NCI-H2081 (cell line): ENCODE measurements at places on chromosomes 2 and 18.
A peak's percentile ranks its signal among the peaks of the same experiment; 100 is the strongest.

DNA sequence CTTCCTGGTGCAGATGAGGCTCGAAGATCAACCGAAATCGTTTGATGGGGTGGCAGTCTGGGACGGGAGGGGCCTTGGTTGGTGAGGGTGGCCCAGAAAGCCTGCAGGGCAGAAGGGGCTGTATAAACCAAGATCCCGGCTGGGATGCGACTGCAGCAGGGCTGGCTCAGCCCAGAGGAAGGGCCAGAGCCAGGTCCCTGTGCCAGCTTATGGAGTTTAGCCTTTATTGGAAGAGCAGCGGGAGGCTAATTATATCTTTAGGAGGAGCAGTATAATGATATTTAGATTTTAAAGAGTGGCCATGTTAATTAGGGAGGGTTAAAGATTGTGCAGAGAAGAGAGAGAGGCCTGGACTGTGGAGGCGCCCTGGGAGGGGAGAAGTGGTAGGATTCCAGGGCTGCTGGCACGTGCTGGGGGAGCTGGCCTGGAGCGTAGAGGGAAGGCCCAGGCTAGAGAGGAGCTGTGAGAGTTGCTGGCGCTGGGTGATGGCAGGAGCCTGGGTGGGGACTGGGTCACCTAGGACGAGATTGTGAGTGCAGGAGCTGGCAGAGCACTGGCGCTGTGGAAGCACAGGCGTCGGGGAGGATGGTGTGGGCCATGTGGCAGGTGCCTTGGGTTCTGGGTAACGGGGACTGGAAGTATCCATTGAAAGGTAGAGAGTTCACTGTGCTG is 25.1 kb downstream of the TRAF3IP1 start:
- DNase-seq: peak; percentile 73

DNA sequence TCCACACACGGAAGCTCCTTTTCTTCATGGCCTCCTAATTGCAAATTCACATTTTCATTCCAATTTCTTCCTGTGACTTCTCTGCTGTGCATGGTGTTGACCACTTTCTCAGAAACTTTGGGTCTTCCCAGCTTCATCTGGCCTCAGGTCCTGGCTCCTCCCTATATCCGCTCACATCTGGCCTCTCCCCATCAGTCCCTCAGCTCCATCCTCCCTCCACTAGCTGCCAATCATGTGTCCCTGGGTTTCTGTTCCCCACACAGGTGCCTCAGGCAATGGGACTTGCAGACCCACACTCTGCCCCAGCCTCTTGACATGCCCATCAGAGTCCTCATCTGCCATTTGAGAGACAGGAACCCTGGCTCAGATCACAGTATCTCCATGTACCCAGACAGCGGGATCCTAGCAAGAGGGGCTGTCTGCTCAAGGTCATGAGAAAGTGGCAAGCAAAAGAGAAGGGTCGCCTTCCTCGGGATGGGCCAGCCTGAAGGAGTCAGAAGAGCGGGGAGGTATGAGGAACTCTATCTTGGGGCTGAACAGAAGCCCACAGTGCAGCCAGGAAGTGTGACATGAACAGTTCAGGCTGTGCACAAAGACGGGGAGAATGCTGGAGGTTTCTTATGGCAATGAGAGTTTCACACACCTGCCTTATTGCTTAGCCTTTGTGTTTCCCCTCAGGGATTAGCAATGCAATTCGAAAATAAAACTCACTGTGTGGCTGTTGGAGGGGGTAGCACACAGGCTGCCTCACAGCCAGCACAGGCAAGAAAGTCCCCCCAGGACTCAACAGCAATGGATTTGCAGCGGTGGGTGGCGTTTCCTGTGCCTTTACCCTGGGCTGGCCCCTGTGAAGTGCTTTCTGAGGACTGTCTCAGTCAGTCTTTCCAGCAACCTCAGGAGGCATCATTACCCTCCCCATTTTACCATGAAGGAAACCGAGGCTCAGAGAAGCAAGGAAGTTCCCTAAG is 69.5 kb downstream of the COPS8 start:
- no peak for DNase-seq

- DNase-seq: no peak
Measured at GRCh38 chr2:98829581-98830270, 98.8 kb upstream of the MGAT4A start.

DNA sequence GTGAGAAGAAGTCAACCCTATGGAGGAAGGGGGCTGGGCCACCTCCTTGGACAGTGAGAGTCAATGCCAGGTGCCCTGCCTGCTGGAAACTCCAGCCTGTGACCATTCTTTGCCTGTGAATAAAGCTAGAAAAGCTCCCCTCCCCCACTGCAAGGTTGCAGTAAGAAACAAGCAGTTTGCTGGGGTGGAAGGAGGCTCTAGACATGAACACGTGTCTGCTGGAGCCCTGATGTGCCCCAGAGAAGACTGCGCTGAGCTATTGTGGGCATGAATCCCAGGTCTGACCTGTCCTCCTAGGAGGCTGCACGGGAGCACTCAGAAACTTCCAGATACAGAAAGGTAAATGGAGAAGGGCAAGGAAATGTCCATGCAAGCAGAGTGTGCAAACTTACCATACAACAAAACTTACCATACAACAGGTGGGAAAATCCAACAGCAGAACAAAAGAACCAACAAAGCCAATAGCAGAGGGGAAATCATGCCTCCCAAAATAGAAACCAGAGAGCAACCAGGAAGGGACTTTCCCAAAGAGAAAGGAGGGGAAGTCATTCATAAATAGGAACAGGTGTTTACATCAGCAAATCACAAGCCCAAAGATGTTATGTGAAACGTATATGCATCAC is 278.7 kb downstream of the BCL2 start:
- no peak for DNase-seq

GRCh38 chr2:223314811-223315210 is 262.8 kb downstream of the KCNE4 start:
- no peak for DNase-seq

DNA sequence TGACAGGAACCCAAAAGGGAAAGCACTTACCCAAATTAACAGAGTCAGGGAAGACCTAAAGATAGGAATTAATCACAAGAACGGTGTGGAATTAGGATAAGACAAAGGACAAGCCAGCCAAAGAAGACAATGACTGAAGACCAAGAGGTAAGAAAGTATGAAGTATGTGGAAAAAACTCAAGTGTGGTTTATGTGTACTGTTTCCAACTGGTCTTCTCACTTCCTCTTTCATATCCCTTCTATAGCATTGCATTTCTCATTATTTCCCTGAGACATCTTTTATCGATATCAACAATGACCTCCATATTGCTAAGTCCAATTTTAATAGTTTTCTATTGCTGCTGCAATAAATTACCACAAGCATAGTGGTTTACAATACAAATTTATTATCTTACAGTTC is 313.5 kb upstream of the SLC39A10 start:
- DNase-seq: no peak

GRCh38 chr2:88016960-88017779 is 823 bp upstream of the RNU2-63P start:
- peak; percentile 77 for DNase-seq

DNA sequence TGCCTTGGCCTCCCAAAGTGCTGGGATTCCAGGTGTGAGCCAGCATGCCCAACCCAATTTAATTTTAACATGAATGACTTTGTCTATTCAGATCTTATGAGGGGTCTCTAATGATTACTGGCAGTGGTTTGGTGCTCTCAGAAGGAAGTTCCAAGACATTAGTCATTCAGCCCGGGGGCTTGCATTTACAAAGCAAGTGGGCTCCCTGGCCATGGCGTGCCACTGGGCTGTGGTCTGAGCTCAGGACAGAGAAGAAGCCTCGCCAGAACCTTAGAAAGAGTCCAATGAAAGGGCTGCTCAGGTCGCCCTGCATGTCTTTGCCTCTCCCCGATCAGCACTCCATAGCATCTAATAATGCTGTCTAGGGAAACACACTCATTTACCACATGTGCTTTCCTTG is 182.6 kb upstream of the CHAC2 start:
- no peak for DNase-seq

DNA sequence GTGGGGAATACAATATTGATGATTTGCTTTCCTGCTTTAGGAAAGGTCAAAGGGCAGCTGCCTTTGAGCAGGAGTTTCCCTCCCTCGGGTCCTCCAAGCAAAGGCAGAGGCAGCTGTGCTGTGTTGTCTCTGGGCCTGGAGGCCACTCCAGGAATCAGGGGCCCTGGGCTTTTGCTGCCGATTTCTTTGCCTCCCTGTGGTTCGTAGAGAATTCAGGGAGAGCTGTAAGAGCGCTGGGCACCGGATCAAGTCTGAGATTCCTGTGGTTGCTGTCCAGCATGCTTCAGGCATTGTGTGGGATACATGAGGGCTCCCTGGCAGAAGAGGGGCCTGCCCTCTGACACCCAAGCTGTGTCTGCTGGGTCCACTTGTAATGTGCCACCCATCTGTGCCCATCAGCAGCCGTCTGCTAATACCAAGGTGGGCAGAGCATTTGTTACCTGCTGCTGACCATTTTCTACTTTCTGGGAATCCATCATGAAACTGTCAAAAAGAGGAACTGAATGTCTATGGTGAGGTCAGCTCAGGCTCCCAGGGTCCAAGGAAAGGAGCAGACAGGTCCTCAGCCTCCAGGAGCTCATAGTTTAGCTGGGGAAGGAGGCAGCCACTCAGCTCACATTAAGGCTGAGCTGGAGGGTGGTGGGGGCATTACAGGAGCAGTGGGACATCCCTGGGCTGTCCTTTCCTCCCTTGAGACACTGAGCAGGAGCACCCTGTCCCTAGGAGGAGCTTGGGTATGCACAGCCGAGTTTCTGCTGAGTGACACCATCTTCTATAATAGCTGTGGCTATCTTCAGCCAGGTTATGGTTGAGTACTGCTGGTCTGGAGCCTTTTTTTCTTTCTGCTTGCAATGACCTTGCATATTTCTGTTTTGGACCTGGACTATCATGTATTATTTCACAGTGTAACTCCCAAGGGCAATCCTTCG is 68.5 kb downstream of the CTIF start:
- DNase-seq: no peak

DNA sequence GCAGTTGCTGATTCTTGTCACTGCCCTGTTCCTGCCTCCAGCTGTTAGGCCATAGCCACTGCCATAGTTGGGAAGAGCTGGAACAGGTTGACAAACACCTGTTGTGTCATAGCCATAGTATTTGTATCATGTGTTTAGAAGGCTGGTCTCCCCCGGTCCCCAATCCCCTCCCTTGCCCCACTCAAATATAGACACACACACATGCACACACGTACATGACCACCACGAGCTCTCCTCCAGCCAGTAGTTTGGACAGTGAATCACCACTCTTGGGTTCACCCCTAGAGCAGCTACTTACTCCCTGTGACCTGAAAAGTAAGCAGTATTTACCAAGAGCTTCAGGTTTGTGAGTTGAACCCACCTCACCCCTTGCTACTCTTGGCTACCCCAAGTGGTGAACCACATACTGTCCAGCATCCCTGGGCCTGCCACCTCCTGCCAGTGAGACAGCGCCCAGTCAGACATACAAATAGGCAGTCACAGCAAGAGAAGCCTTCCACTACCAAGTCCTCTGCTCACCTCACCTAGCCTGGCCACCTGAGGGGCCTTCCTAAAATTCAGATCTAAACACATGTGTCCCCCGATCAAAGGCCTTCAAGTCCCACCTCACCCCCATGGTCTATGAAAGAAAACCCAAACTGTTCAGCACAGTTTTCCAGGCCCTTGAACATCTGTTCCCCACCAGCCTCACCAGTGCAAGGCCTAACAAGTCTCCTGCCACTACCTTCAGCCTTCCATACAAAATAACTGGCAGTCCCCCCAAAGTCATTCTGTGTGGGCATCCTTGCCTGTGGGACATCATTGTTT is 7.1 kb downstream of the PCBP1 start:
- no peak for DNase-seq

- DNase-seq: no peak
Measured at GRCh38 chr18:77098029-77098428, 34.6 kb downstream of the MBP start.

GRCh38 chr18:57060814-57061213 is 86.1 kb upstream of the BOD1L2 start:
- no peak for DNase-seq

DNA sequence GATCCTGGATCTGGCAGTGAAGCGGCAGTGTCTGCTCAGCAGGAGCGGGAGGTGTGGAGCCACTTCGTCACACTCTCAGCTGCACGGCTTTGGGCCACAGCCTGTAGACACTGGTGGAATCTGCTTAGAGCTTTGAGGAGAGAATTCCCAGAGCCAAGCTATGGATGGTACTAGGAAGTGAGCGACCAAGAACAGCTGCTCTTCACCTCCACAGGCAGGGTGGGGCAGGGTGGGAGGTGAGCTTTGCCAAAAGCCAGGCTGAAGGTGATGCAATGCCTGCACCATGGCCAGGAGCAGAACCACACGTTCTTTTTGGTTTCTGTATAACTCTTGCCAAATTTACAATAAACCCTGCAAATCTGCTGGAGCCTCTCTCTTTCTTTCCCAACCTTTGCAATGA is 226.1 kb downstream of the ANKRD30B start:
- no peak for DNase-seq

GRCh38 chr2:234483568-234484251 is 13.2 kb downstream of the ARL4C start:
- peak; percentile 15 for DNase-seq

DNA sequence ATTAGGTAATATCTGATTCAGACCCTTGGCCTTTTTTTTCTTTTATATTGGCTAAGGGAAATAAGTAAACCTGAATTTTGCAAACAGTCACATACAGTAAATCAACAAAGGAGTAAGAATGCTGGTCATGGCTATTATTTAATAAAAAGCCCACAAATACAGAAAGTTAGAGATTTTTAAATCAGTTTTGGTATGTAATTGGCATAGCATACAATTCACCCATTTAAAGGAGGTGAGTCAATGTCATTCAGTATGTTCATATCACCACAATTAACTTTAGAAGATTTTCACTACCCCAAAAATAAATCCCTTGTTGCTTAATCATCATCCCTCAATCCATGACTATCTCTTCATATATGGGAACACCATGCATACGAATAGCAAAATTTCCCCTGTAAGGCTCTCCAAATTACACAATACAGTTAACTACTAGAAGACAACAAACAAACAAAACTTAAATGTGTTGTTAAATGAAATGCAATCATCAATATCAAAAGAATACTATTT is 45.9 kb upstream of the NYAP2 start:
- DNase-seq: no peak

DNA sequence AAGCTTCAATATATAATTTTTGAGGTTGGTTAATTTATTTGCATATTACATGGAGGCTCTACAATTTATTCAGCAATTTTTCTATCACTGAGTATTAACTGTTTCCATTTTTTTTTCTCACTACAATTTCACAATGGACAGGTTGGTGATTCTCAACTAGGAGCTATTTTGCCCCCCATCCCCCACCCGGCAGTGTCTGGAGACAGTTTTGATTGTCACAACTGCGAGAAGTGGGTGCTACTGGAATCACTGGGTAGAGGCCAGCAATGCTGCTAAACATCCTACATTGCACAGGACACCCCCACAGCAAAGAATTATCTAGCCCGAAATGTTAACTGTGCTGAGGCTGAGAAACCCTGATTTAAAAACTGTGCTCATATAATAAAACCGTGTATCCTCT is 82.6 kb downstream of the CCDC93 start:
- DNase-seq: no peak

GRCh38 chr2:59538398-59538911 is 1015.0 kb downstream of the BCL11A start:
- DNase-seq: peak; percentile 60

GRCh38 chr2:153532140-153532539 is 53.6 kb upstream of the RPRM start:
- no peak for DNase-seq

- peak; percentile 92 for DNase-seq
Measured at GRCh38 chr2:176128982-176129796, at the start of gene HOXD8. HOXD8 (plus strand) TSS chr2:176129705; CDS start chr2:176130367, 662 bp downstream.

GRCh38 chr2:85763831-85764230 is 10.0 kb downstream of the ATOH8 start:
- DNase-seq: peak; percentile 8
